ENCODE measurements at places on chromosomes 2 and 18.

DNA sequence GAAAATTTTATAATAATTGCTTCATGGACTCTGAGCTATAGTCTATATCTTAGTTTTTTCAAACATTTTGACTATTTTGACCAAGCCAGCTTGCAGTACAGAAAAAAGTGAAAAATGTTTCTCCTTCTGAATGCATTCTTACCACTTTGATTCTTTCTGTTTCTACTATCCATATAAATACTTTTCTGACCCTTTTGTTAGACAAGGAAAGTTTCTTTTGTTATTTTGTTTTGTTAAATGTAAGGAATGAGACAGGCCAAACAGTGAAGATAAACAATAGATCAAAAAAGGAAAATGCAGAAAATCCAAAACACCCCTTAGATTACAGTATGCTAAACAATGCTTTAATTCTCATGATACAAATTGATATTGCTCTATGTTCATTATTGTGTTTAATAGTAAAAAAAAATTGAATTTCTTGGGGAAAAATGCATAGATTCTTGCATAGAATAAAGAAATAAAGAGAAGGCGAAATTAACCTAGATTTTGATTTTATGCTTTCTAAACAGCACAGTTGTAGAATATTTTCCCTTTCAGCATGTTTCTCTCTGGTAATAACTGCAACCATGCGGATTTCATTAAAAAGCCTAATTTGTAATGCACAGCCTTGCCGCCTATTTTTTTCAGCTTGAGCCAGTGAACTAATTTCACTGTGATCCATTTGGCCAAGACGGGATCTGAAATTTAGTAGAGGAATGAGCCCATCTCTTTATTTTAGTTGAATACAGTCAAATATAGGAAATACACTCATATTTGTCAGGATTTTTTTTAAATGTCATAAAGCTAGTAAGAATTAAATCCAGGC, 976 bp downstream of the TNFAIP6 start:
- DNase-seq = no peak

GRCh38 chr2:151028691-151029176, 232.9 kb downstream of the RBM43 start:
- no peak for DNase-seq

- DNase-seq = peak; percentile 74
Observed at GRCh38 chr2:24827321-24828237, 34.4 kb downstream of the CENPO start.

GRCh38 chr2:57674025-57674424, 372.6 kb upstream of the VRK2 start:
- no peak for DNase-seq

GRCh38 chr2:8094526-8094925, 587.3 kb upstream of the ID2 start:
- DNase-seq = no peak

DNA sequence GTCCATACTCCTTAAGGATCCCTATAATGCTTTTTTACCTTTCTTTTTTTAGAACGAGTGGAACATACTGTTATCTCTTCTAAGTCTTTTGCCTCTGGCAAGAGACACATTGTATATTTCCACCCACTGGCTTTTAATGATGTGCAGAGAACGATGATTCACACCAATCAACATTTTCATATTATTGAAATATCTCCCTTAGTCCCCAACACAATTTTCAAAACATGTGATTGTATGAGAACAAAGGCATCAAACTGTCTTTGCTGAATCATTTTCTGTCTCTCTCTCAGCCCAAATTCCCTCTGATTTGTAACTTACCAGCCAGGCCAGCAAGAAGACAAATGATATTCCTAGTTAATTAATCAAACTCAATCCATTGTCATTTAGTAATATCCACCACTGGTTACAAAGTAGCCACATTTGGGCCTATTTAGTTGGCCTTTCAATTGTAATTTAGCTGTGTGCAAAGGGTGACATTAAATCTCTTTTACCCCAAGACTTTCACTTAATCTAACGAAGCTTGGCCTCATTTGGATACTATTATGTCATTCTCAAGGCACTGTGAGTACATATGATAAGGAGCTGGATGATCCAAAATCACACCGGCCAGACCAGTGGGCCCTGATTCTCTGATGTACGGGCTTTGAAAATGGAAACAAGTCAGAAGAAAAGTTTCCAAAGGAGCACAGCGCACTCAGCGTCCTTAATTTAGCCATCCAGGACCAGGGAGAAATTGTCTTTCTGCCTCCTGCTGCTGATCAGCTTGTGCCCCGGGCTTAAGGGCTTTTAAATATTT, 185.1 kb downstream of the SCG2 start:
- no peak for DNase-seq

GRCh38 chr2:45130736-45131135, 121.5 kb upstream of the SIX2 start:
- no peak for DNase-seq

- no peak for DNase-seq
Observed at GRCh38 chr2:163505281-163505680, 230.5 kb downstream of the FIGN start.

GRCh38 chr18:47334966-47335365, 83.5 kb upstream of the SKOR2 start:
- DNase-seq = no peak

DNA sequence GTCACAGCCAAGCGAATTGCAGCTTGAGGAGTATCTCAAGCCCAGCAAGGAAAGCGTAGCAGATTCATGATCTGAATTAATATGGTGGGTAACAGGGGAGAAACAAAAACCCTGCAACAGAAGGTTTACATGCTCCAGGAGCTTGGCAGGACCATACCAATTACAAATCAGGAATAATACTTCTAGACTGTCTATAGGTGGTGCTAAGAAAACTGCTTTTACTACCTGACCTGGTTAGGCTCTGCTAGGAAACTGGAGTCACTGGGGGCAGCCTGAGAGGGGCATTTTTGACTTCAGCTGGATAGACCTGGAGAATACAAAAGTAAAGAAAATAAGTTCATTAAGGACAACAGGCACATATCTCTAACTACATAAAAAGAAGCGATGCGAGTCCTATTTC, 24.6 kb upstream of the SPOPL start:
- DNase-seq = no peak

DNA sequence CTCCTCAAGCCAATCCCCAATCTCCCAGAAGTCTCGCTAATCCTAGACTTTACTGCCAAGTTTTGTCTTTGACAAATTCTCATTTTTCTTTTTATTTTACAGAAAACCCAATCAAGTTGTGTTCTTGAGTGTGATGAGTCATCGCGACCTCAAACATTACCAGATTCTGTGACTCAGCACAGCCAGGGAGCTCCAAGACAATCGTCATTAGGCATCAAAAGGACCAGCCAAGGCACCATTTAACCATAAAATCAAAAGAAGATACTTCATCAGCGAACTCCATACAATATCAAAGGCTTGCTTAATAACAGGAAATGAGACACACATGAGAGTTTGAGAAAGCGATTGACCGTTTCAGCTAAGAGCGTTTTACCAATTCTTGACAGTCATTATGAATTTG, 146.2 kb upstream of the AGAP1 start:
- DNase-seq = no peak

GRCh38 chr2:217785544-217786045, 217.2 kb downstream of the TNS1 start:
- DNase-seq = peak; percentile 40

- DNase-seq = no peak
Observed at GRCh38 chr18:25243754-25244153, 108.2 kb downstream of the ZNF521 start.

GRCh38 chr2:30915486-30915885, 108.2 kb upstream of the CAPN13 start:
- DNase-seq = no peak

- no peak for DNase-seq
Observed at GRCh38 chr18:76167410-76167809, 327.6 kb downstream of the ZNF516 start.

DNA sequence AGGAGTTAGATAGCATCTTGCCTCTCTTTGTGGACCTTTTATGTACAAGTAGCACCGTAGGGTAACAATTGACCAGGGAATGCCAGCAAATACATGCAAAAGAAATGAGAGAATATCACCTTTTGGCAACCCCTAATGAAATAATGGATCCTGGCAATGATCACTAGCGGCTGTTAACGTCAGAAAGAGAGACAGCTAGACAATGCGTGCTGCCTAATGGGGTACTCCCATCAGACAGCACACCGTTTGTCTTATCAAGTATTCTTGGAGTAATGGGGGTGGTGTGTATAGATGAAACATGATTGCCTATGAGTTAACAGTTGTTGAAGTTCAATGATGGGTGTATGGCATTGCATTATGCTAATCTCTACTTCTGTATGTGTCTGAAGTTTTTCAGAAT, 1.6 kb downstream of the ELAC1 start:
- DNase-seq = no peak

GRCh38 chr2:6017736-6018286, 325.6 kb downstream of the SOX11 start:
- no peak for DNase-seq

- no peak for DNase-seq
Observed at GRCh38 chr2:236505648-236506047, 64.0 kb upstream of the ACKR3 start.

DNA sequence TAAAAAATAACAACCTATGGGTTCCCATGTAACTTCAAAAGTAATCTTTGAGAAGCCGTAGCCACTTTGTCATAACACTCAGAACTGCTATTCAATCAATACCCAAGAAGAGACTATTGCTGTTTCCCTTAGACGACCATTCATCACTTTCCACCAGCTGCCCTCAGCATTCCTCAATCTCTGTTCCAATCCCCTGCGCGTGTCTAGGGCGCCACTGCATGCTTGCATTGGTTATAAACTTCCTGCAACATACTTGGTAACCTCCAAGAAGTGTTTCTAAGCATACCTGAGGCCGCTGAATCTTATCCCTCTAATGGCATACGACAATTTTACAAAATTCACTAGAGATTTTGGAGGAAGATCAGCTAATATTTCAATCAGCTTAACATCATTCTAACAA, 134.2 kb downstream of the LAMA1 start:
- DNase-seq = no peak

- DNase-seq = no peak
Observed at GRCh38 chr2:132366421-132367180, 50.0 kb upstream of the GPR39 start.

DNA sequence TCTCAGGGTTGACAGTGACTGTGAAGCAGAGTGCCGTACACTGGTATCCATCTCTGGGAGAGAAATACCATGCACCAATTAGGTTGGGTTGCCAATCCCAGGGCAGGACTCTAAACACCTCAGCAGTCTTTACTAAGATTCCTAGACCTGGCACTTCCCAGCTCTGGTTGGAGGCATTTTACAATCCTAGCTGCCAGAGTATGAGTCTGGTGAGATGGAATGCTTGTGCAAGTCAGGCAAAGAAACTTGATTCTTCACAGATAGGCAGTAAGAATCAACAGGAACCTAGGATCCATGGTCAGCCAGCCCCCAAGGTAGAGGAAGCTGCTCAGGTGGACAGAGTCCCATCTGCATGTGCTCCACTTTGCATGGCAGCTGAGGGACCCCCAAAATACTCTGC, 6.0 kb upstream of the UGT1A5 start:
- DNase-seq = no peak

- DNase-seq = no peak
Observed at GRCh38 chr18:58915995-58916394, 51.3 kb downstream of the ZNF532 start.

DNA sequence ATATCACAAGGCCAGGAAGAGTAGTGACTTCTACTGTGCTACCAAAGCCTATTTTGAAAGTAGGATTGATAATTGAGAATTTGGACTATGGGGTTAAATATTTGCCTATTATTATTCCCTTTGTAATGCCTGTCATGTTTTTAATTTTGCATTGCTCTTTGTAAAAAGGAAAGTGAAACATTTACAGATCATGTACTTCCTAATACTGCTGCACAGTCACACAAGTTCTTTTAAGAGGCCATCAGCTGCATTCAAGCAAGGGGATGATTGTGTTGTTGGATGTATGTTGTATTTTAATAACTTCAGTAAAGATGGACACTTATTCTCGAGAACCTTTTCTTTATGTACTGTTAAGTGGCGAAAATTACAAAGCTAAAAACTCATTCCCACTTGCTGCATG, 70.1 kb downstream of the PLEKHA3 start:
- no peak for DNase-seq

GRCh38 chr2:188349019-188349418, 57.3 kb downstream of the GULP1 start:
- no peak for DNase-seq

- no peak for DNase-seq
Observed at GRCh38 chr18:46607926-46608325, 49.1 kb downstream of the LOXHD1 start.

GRCh38 chr2:37631698-37632097, 39.7 kb downstream of the CDC42EP3 start:
- no peak for DNase-seq

- DNase-seq = no peak
Observed at GRCh38 chr2:222769941-222770340, 90.9 kb upstream of the ACSL3 start.

GRCh38 chr18:46456691-46457090, 200.3 kb downstream of the LOXHD1 start:
- no peak for DNase-seq

DNA sequence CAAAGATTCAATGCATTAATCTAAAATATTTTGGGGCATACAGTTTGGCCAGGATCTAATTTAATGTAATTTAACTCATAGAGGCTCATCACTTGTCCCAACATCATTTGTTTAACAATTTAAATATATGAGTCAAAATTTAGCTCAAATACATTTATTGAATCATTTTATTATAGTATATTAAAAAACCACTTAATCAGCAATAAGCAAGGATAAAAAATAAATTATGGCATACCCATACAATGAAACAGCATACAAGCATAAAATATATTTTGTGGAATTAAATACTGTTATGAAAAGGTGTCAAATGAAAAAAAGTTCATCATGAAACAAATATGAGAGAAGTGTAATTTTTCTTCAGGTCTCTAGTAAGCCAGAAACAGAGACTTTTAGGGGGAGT, 34.9 kb downstream of the LRPPRC start:
- DNase-seq = no peak

GRCh38 chr2:211114826-211115455, 558.5 kb downstream of the CPS1 start:
- no peak for DNase-seq

DNA sequence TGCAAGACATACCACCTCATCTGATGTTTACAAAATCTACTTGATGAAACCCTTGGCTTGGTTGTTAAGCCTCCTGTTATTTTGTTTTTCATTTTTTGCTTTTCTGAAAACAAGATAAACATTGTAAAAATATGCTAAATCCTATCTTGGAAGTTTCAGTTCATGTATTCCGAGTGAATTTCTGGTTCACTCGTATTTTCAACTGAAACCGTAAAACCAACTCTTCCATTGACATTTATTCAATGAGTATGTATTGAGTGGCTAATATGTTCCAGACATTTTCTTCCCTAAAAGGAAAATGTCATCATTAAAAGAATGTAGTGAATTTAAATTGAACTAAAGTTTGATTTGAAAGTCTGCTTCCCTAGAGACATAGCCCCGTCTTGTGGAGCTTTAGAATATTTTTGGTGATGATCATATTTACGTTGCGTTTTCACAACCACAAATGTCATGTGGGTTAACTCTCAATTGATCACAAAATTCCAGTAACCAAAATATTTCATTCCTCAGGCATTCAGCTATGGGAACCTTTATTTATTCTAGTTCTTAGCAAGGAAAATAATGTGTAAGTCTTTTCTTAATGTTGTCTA, 204.2 kb downstream of the MBD2 start:
- no peak for DNase-seq

- DNase-seq = no peak
Observed at GRCh38 chr2:74225698-74226459, 27.5 kb downstream of the MTHFD2 start.
